NCI-H1930 (cell line): ENCODE measurements at places on chromosomes 6 and 20.

DNA sequence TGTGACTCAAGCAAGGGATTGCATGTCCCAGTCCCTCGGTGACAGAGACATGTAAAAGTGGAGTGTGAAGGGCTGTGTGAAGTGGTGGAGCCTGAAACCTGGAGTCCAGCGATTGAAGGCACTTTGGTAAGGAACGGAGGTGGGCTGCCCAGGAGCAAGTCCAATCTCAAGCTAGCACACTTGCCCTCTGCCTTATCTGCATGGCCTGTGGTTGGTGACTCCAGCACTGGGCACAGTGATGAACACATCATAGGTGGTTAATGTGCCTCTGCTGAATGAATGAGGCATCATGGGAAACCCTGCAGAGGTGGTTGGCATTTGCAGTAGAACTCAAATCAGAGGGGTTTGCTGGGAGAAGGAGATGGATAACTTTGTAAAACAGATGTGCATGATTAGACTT, 14.9 kb upstream of the ULBP3 start:
- no peak for DNase-seq

GRCh38 chr6:36623547-36624459, 29.6 kb downstream of the SRSF3 start:
- DNase-seq, result peak; percentile 36

DNA sequence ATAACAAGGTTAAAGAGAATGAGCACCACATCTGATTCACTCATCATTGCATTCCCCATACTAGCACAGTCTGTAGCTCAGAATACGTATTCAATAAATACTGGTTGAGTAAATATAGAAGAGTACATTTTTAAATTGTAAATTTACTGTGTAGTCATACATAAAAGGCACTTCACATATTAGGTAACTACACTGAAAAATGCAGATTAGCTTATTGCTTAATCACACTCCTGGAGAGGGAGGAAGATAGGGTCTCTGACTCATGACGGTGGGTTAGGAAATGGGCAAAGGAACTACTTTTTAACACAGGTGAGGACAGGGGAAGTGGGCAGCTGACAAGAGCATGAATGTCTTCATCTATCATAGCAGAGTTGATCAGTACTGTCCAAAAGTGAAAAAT, 133.2 kb downstream of the TBC1D32 start:
- DNase-seq, result no peak

DNA sequence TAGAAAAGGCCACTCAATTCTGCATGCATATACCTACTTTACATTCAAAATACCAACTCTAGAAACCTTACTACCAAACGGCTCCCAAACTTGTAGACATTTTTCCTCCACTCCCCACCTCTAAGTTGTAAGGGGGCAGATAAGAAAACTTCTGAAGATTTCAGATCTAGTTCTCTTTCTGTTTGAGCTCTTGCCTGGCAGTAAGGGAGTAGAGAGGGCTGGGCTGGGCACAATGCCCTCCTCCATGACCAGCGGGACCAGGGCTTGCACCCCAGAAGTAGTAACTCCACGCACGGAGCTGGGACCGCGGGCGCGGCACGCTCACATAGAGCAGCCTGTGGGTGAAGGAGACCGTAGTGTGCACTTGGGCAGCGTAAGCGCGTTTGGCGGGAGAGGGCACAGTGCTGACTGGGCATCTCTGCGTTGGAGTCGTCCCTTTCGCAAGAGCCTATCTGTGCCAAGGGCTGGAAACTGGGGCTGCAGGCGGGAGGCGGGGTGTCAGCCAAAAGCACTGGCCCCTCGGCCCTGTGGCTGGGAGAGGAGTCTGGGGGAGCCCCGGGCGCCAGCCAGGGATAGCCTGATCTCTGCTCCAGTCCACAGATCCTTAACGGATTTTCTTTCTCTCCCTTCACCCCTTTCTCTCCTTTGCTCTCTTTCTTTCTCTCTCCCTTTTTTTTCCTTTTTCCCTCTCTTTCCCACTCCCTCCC, 32.4 kb downstream of the PHACTR1 start:
- peak; percentile 13 for DNase-seq

DNA sequence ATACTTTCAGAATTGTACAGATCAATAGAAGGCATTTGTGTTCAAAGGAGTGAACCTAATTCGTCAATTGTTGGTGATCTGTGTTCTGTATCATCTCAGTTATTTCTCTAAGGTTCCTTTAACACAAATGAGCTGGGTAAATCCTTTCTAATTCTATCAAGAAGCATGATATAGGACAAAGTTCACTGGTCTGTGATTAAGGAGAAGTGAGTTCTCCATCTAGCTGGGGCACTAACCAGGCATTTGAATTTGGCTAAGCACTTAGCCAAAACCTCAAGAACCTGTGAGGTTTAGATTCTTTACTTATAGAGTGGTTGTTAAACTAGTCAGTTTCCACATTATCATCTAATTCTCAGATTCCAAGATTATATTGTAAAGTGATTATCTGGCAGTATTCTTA, 50.3 kb downstream of the DOP1A start:
- no peak for DNase-seq

- no peak for DNase-seq
These were observed 109.4 kb upstream of the EMILIN3 start for GRCh38 chr20:41476013-41476441.

DNA sequence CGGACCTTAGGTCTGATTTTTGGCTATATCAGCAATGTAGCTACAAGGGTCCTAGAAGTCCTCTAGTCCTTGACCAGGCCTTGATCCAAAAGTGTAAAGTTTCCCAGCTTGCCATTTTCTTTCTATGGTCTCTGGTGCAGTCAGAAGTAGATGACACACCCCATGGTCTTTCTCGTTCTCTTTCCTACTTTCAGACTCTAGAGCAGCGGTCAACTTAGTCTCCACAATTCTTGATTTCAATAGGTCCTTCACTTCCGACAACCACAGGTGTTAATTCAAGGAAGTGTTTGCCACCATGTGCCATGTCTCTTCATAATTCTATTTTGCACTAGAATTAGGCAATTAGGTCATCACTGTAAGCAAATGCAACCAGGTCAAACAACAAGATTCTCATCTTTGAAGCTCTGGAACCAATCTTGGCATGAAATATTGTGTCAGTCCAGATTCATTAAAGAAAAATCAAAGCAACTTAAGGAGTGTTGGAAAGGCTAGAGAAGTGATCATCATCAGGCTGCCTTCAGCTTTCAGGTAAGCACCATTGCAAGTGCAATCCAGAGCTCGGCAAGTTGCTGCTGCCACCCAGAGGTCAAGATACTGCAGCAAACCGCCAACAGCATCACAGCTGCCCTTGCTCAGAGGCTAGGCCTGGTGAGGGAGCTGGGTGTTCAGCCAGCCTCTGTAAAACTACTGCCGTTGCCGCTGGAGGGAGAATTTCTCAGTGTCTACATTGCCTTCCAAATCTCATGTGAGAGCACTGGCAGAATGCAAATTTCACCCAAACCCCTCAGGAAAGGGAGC, 5.6 kb upstream of the SYNE1 start:
- DNase-seq, result peak; percentile 47

DNA sequence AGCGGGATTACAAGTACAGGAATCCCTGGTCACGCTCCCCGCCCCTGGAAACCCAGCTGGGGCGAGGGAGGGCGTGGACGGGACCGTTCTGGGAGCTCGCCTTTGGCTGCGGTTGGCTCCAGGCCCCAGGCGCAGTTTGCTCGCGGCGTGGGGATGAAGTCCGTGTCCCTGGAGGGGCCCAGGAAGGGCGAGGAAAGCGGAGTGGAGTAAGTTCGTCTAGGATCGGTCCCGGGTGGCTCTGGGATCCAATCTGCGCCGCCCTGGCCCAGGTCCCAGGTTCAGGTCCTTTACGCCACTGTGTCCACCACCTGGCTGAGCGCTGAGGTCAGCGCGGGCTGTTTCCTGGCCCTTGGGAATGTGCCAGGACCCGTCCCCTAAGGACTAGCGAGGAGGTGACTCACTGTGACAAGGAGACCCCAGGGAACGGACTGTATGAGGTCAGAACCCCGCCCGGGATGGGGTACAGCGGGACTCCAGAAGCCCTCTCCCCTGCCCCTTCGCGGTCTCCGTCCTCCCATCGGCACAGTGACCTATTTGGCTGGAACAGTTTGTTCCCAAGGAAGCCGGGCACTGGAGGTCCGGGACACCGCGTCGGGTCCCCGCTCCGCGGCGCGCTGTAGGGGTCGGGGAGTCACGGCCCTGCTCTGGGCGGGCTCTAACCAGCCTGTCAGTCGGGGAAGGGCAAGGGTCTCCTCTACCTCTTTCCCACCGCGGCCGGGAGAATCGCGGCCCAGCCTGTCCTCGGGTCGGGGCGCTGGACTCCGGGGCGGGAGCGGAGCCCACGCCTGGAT, 724 bp downstream of the CDKN1A start:
- DNase-seq, result no peak

DNA sequence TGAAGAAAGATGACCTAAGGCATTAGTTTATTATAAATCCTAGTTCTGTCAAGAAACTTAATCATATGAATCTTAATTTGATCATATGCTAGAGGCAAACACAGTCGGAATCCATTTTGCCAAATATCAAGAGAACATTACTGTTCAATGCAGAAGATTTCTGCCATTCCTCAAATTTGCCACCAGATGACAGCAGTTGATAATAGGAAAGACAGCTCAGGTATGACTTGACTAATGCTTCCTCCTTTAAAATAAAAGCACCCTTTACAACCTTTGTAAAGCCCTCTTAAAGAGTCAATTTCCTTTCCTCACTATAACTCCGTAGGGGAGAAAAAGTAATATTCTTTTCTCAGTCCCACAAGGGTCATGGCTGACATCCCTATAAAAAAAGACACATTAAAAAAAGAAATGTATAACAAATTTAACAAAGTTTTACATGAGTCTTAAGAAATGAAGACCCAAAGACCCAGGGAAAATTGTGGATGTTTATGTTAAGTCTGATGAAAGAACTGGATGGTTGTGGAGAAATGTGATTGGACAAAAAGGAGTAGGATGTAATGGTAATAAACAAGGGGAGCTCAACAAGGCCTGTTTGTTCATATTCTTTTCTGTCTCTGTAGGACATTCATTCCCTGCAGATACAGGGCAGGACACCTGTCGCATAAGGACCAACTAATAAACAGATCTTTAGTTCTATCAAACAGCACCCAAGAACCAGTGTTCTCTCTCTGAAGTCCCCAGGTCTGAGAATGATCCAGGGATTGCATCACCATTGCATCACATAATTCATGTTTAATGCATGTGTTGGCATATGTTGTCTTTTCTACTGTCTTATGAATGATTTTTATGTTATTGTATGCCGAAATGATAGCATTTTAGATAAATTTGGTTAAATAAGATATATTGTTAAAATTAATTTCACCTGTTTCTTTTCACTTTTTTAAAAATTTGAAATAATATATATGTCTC, 23.0 kb upstream of the IL17A start:
- peak; percentile 37 for DNase-seq

DNA sequence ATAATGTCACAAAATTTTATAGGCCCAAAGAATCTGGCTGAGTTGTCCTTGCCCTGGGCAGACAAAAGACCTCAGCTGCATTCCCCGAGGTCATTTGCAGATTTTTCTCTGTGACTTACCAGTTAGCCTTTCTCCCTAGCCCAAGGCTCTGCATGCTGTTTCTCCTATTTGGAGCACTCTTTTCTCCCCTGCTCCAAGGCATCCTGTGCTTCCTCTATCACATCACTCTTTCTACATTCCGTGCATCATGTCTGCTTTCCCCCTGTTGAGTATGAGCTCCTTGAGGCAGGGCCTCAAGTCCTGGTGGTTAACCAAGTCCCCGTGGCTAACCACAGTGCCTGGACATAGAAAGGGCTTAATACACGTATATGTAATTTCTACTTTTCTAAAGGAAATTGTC, 593 bp upstream of the GSTA3 start:
- DNase-seq, result no peak

- DNase-seq, result no peak
These were observed 6.4 kb upstream of the CTNNBL1 start for GRCh38 chr20:37687478-37687805.

- no peak for DNase-seq
These were observed 182.4 kb upstream of the MCHR2 start for GRCh38 chr6:100176311-100176950.

GRCh38 chr6:105935416-105935815, 150.7 kb upstream of the PRDM1 start:
- DNase-seq, result no peak

GRCh38 chr20:40160097-40160550, 528.9 kb downstream of the MAFB start:
- peak; percentile 23 for DNase-seq

GRCh38 chr6:82875573-82876185, 190.0 kb downstream of the UBE3D start:
- no peak for DNase-seq

DNA sequence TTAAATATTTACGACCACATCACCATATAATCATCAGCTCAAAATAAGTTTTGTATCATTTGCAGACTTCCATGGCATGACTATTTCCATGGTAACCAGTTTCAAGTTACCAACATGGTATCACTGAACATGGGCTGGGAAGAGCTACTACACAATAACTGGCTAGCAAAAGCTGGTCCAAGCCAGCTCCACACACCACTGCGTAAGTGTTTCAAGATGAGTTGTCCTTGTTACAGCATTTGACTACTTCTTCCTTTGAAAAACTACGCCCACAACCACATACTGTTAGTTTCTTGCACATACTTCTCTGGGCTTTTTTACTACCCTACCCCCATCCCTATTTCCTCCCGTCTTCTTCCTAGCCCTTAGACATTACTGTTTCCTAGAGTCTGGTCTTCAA, 8.5 kb downstream of the CD164 start:
- no peak for DNase-seq

DNA sequence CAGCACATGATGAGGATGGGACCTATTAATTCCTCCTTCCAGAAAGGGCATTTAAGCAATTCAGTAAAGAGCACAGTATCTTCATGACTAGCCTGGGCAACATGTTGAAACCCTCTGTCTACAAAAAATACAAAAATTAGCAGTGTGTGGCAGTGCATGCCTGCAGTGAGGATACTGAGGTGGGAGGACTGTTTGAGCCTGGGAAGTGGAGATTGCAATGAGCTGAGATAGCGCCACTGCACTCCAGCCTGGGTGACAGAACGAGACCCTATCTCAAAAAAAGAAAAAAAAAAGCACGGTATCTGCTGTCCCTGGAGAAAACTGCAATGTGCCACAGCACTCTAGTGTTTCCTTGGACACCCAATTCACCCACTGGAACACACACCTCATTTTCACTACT, 18.4 kb downstream of the SAMD3 start:
- no peak for DNase-seq

GRCh38 chr6:155327326-155328073, 13.2 kb upstream of the TFB1M start:
- DNase-seq, result peak; percentile 35

GRCh38 chr6:166849749-166850183, 106.6 kb downstream of the RNASET2 start:
- DNase-seq, result no peak

DNA sequence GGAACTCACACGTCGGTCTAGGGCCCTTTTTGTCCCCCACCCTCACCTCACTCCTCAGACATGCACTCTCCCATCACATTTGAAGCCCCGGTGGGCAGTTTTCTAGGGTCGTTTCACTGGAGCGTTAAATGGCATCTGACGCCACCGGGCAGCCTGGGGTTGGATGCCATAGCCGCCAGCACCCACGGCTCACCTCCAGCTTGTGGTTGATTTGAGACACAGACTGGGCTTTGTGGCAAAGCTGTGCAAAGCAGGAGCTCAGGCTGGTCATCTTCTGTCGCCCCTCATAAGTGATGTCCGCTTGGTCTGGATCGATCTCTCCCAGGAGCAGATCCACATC, 530 bp downstream of the GOPC start:
- DNase-seq, result no peak
